ENCODE measurements at places on chromosomes 1 and 21.

- DNase-seq, result no peak
Measured at GRCh38 chr1:245091818-245092637, 62.8 kb upstream of the KIF26B start.

GRCh38 chr1:201311356-201312011, 28.2 kb downstream of the PKP1 start:
- no peak for DNase-seq

DNA sequence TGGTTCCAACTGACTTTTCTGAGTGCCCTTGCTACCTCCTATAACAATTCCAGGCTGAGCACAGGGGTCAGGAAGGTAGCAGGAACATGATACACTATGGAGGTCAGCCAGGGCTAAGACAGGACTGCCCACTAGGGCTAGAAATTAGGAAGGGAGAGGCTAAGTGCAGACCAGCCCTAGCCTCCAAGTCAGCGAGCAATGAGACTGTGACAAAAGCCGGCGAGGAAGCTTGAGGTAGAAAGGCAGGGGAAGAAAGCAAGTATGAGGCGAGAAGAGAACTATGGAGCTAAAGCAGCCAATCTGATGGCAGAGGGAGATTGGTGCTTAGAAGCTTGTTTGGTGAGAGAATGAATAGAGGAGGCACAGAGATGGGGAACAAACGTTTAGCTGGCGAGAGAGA, 4.7 kb downstream of the UROD start:
- no peak for DNase-seq

- no peak for DNase-seq
Measured at GRCh38 chr1:162210196-162210595, 140.7 kb downstream of the NOS1AP start.

- DNase-seq, result no peak
Measured at GRCh38 chr1:67790201-67790692, 43.0 kb downstream of the GNG12 start.

- no peak for DNase-seq
Measured at GRCh38 chr1:75449998-75450397, 160.9 kb downstream of the SLC44A5 start.

- no peak for DNase-seq
Measured at GRCh38 chr1:86646256-86646655, 58.1 kb upstream of the SH3GLB1 start.

- peak; percentile 1 for DNase-seq
Measured at GRCh38 chr1:186146974-186147373, 228.1 kb downstream of the TPR start.

DNA sequence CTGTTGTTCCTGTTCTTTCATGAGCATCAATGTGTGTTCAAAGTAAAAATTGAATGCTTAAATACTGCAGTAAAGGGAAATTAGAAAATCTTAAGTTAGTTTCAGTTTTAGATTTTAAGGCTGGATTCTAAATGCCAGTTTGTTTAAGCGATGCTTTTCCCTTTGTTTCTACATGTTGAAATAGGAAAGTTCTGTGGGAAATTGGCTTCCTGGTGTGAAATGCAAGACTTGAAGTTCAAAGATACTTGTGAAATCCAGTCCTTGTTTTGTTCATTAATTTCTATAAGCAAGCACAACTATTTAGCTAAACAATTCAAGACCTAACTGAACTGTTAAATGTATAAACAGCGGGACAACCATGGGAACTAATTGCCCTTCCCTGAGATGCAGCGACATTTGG, 149.1 kb downstream of the LYPLAL1 start:
- no peak for DNase-seq

- DNase-seq, result no peak
Measured at GRCh38 chr1:183262628-183263200, 76.7 kb downstream of the LAMC2 start.

- no peak for DNase-seq
Measured at GRCh38 chr1:198563583-198563982, 23.1 kb upstream of the ATP6V1G3 start.

- no peak for DNase-seq
Measured at GRCh38 chr1:63640633-63641567, 47.7 kb downstream of the PGM1 start.

- no peak for DNase-seq
Measured at GRCh38 chr1:58409336-58409735, 137.2 kb downstream of the OMA1 start.

GRCh38 chr1:205229916-205230700, 2.4 kb downstream of the TMCC2 start:
- no peak for DNase-seq

GRCh38 chr1:22133247-22133930, 9.5 kb downstream of the WNT4 start:
- DNase-seq, result no peak
